ENCODE measurements at places on chromosomes 6 and 20.

- DNase-seq = no peak
Measured at GRCh38 chr20:38870733-38871559, 55.3 kb upstream of the FAM83D start.

GRCh38 chr6:166708460-166708859 is 81.4 kb upstream of the RPS6KA2 start:
- no peak for DNase-seq

- no peak for DNase-seq
Measured at GRCh38 chr20:9918348-9918747, 79.5 kb upstream of the PAK5 start.

GRCh38 chr20:19070026-19070425 is 142.4 kb upstream of the SLC24A3 start:
- no peak for DNase-seq

GRCh38 chr6:25640891-25641290 is 11.1 kb upstream of the SCGN start:
- no peak for DNase-seq

DNA sequence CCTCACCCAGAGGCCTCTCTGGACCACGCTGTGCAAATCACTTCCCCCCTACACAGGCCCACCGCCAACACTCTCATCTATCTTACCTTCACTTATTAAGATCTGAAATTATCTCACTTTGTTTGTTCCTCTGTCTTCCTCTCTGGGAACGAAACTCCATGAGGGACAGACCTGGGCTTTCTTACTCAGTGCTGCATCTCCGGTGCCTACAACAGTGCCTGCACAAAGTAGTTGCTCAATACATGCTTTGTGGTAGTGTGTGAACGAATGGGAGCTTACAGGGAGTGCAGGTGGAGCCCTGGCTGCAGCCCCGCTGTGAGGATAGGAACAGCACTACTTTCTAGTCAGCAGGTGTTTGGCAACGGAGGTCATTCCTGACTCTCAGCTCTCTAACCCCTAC is 5.3 kb downstream of the CASS4 start:
- DNase-seq = no peak

DNA sequence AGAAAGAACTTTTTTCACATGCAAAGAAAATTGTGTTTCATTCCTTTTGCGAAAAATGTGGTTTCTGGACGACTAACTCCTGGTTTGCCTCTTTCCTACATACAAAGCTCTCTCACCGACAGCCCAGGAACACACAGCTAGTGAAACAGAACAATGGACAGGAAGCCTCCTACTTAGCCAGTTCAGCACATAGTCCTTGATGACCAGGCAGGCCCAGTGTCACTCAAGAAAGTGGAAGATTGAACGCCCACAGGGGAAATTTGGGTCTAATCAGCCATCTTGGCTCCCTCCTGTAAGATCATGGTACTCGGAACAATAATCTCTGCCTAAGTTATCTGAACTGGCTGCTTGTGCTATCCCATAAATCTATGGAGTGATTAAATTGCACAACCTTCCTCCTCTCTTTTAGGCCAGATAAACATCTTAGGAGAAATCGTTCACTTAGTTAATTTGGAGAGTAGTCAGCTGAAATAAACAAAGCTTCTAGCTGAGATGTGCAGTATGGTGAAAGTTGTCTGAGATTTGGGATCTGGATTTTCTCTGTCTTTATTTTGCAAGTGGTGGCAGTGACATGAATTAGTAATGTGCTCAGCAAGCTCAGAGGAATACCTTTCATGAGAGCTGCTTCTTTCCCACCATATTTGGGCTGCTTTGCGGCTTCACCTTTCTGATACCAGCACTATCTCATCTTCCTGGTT is 147.0 kb downstream of the MTFR2 start:
- DNase-seq = no peak

DNA sequence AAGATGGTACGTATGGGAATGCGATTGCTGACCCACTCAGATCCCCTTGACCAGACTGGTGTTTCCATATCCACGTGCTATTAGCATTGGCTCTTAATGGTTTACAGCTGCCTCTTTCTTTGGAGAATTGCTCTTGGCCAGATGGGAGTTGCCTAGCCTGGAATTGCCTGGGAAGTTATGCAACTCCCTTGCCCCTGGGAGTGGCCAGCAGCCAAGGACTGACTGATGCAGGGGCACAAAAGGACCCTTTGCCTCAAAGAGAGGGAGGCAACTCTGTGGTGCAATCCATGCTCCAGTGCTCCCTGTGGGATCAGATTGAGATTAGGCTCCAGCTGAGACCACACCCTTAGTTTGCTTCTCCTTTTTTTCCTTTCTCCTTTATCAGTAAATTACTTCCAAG is 203.5 kb upstream of the JAG1 start:
- no peak for DNase-seq

GRCh38 chr6:167877994-167878779 is 51.5 kb downstream of the AFDN start:
- no peak for DNase-seq

DNA sequence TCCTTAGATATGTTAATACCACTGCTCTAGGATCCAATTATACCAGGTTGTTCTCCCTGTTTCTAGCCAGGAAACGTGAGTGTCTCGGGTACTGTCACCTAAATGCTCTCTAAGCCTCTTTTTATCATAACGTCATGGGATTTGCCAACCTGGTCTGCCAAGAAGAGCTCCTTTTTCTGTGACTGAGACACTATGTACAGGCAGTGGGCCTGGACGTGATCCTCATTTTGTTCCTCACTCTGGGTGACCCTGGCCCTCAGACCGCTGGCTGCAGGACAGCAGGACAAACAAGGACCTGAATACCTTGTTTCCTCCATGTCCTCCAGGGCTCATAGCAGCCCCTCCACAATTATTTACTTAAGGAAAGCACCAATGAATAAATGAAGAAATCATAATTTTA is 69.1 kb downstream of the CD164 start:
- DNase-seq = no peak

DNA sequence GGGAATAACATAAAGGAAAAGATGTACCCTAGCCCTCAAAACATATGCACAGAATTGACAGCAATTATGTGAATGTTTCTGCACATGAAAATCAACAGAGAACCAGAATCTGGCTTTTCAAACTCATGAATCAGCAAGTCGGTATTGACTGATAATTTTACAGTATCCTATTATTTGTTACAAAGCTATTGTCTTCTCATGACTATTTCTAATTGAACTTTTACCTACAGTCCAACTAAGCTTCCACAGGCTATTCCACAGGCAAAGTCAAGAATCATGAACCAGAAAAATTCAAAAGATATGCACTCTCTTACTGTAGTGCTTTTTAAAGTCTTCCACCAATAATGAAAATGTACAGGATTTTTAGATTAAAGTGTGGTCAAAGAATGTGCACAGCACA is 49.1 kb upstream of the DST start:
- no peak for DNase-seq

GRCh38 chr20:3432844-3433243 is 25.4 kb upstream of the DNAAF9 start:
- no peak for DNase-seq

GRCh38 chr20:18388860-18389259 is 78.0 kb downstream of the DZANK1 start:
- no peak for DNase-seq

GRCh38 chr6:3259491-3259958 is 778 bp downstream of the PSMG4 start:
- DNase-seq = peak; percentile 29

DNA sequence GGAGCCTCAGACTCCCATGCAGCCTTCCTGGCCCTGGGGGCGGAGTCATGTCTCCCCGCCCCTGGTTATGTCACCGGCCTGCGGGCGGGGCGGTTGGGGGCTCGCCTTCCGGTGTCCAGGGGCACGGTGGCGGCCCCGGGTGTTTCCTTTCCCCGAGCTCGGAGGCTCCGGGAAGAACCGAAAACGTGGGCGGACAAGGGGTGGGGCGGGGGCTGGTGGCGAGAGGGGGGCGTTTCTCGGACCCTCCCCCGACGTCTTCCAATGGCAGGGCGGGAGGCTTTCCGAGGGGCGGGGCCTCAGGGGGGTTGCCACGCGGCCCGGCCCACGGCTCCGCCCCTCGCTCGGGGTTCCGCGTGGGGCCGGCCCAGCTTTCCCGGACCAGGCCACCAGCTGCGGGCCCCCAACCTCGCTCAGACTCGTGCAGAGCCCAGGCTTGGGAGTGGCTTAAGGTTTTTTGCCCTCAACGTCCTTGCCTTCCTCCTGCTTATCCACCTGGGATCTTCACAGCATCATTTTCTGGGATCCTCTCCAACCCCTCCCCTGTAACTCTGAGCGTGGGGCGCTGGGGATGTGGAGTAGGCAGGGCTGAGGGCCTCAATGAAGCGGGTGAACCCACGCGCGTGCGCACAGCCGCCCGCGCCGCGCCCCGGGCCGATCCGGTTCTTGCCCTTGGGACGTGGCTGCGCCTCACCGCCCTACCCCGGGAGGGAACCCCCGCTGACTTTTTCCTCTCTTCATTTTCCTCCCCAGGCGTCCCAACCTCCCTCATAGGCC is 2.1 kb upstream of the NRN1 start:
- DNase-seq = peak; percentile 92

GRCh38 chr6:89828988-89829471 is 650 bp upstream of the CASP8AP2 start:
- DNase-seq = peak; percentile 25

DNA sequence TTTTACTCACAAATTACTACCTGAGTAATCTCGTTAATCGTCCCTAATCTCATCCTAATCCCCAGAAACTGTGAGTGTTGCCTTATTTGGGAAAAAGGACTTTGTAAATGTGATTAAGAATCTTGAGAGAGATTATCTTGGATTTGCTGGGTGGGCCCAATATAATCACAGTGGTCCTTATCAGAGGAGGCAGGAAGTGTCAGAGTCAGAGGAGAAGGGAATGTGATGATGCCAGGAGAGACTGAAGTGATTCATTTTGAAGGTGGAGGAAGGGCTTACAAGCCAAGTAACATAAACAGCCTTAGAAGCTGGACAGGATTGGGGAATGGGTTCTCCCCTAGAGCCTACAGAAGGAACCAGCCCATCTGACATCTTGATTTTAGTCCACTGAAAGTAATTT is 16.7 kb downstream of the RPP21 start:
- DNase-seq = no peak

GRCh38 chr6:7332090-7332745 is 19.2 kb upstream of the SSR1 start:
- no peak for DNase-seq

- no peak for DNase-seq
Measured at GRCh38 chr20:33311011-33311410, 28.0 kb downstream of the BPIFB1 start.

GRCh38 chr6:149223904-149224351 is 93.6 kb upstream of the TAB2 start:
- peak; percentile 7 for DNase-seq

DNA sequence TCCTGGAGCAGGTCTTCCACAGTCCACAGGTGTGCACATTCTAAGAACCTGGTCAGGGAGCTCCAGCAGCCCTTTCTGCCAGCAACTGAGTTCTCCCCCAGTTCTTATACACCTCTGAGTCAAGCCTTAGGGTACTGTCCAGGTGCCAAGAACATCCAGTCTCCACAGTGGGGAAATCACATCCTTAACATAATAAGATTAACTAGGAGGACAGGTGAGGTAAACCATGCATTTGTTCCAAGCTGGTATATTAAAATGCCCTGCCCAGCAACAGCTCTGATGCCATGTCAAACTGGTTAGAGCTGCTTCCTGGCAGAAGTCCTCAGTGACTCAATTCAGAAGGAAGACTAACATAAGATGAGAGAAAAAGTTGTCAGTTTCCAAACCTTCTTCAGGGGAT is 303.9 kb upstream of the SGK1 start:
- no peak for DNase-seq

DNA sequence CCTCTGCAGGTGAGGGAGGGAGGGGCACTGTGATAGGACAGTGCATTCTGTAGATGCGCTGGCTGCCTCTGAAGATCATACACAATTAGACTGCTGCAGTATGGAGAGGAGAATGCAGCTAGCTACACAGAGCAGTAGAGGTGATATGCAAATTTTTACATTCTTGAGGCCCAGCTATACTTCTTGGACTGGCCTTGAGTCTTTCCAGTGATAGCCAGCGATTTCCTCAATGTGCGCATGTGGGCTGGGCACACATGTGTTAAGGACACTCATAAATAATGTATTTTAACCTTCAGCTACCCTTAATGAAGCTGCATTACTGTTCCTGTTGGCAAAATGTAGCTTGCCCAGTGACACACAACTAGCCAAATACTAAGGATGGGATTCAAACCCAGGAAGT is 19.0 kb downstream of the TTPAL start:
- DNase-seq = no peak

GRCh38 chr6:24920136-24920535 is 15.6 kb downstream of the RIPOR2 start:
- DNase-seq = no peak

GRCh38 chr6:151719070-151719469 is 88.4 kb upstream of the ESR1 start:
- DNase-seq = no peak

All from NCI-H1105 (cell line).